ENCODE measurements at places on chromosomes 12 and 14. TPM values are rescaled to one million over a fixed set of nuclear protein-coding genes. Genes with fewer than 3 reads are reported as not detected.

Gene RIPK3
- 3.7 TPM for total RNA-seq

Gene LRCOL1
- total RNA-seq = not detected

Gene FOXM1
- total RNA-seq = 26.2 TPM

Gene GALNT8
- total RNA-seq = 0.39 TPM

Gene CACNA2D4
- total RNA-seq = 0.20 TPM

Gene NAA25
- total RNA-seq = 36.8 TPM

Gene TCL1B
- total RNA-seq = not detected

All from subcutaneous preadipocyte (primary cell).